ENCODE measurements at places on chromosomes 4 and X.

DNA sequence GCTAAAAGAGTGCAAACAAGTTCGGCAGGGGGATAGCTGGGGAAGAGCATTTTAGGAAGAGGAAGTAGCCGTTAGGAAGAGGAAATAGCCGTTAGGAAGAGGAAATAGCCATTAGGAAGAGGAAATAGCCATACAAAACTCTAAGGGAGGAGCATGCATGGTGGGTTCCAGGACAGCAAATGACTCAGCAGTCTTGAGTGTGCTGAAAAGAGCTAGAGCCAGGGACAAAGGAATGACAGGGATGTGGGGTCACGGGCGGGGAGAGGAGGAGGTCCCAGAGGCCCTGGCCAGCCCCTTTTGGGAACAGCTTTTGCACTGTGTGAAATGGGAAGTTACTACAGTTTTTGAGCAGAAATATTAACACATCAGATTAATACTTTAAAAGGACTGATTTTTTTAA lies 882.6 kb downstream of the TRIML1 start:
- DNase-seq, result no peak

DNA sequence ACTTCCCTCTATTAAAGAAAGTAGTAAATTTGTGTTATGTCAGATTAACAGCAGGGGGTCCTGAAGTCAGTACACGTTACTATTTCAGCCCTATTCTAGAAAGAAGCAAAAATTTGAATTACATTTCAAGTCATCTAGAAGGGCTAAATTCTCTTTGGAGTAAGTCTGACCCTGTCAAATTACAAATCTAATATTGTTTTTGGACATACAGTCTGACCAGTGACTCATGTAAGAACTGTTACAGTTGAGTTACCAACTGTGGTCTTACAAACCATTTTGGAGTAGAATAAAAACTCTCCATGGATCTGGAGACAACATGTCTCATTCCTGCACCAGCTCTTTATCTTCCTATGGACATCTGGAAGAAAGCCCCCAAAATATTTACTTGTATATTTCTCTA lies 36.0 kb upstream of the GYPA start:
- DNase-seq, result no peak

DNA sequence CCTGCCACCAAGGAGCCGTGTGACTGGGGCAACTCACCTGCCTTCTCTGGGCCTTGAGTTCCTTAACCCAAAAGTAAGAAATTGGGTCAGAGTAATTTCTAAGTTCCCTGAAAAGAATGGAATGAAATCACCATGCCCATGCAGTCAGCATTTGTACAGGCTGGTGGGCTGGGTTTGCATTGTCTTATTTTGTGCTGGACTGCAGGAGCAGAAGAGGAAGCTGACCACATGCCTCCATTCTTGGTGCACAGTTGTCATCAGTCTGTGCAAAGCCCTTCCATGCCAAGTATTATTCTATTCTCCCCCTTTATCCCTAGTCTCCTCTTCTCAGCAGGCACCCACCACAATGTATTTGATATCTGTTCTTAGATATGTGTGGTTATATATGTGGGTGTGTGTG lies 56.3 kb downstream of the FHDC1 start:
- DNase-seq, result no peak

DNA sequence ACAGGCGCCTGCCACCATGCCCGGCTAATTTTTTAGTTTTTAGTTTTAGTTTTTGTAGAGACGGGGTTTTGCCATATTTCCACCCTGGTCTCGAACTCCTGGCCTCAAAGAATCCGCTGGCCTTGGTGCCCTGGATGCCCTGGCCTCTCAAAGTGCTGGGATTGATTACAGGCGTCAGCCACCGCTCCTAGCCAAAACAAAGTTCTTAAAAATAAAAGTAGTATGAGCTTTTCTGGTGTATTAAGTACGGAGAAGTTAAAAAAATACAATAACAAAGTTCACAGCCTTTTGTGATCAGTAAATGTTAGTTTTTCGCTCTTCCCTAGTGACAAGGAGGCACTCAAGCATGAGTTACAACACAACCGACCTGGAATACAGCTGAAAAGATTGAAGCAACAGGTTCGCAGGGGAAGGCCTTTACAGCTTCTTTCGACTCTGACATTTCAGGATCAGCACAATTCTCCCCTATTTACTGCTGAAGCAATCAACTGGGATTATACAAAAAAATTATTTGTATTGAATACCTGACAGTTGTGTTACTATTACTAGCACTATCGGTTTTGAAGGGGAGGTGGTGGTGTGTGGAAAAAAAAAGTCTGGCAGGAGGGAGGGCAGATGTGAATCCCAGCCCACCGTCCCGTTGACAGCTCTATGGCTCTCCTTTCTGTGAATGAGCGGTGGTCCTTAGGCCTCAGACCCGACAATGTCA lies 893 bp upstream of the METAP1 start:
- DNase-seq, result no peak

DNA sequence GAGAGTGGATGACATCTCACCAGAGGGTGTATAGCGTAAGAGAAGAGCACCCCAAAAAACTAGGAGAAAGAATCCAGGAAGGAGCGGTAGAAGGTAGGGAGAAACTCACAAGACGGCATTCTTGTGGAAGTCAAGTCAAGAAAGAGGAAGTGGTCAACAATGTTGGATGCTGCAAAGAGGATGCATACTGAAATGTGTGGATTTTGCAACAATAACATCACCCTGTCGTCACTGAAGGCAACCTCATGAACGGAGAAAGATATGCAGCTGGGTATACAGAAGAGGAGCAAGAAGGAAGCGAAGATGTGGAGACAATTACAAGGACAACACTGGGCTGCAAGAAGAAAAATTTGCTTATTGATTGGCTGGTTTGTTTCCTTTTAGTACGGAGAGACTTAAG lies 11.4 kb upstream of the TAPT1 start:
- no peak for DNase-seq

GRCh38 chr4:142243255-142243654 lies 602.8 kb downstream of the INPP4B start:
- DNase-seq, result no peak

DNA sequence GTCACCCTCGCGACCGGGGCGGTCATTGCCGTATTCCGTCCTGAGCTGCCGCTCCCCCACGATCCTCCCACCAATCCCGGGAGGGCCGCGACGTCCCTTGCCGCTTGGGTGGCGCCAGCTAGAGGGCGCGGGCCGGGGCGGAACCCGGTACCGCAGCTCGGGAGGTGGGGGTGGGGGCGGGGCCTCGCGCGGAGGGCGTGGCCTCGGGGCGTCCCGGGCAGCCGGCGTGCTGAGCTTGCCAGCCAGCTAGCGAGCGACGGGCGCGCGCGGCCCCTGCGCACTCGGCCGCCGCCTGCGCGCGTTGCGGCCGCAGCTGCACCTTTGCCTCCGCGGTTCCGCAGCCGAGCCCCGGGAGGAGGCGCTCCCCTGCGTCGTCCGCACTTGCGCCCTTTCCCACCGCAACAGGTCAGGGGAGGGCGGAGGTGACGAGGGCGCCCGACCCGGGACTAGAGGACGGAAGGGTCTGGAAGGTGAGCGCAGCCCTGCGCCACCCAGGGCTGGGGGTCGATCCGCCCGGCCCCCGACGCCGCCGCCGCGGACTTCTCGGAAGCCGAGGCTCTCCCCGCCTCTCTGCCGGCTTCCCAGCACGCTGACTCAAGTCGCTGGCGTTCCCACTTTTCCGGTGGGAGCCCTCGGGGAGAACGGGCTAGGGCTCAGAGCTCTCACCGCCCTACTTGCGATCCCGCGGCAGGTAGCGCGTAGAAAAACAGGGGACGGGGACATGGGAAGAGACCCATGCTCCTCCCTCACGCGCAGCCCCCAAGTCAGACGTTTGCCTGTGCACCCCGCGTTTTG lies at the start of gene AFF1:
AFF1 (plus strand) TSS at position 241 of the 795 bp plus-strand sequence. CDS start 13,523 bp downstream, outside the sequence.
- peak; percentile 60 for DNase-seq

- DNase-seq, result no peak
Measured at GRCh38 chrX:54807524-54808108, at the start of gene MAGED2. MAGED2 (plus strand) TSS chrX:54807745; CDS start chrX:54809332, 1,587 bp downstream.

GRCh38 chrX:69524781-69525363 lies 20.7 kb downstream of the NALF2 start:
- no peak for DNase-seq

All from esophagus squamous epithelium (tissue), 5 donors.